ENCODE measurements at places on chromosomes 12 and 14.

DNA sequence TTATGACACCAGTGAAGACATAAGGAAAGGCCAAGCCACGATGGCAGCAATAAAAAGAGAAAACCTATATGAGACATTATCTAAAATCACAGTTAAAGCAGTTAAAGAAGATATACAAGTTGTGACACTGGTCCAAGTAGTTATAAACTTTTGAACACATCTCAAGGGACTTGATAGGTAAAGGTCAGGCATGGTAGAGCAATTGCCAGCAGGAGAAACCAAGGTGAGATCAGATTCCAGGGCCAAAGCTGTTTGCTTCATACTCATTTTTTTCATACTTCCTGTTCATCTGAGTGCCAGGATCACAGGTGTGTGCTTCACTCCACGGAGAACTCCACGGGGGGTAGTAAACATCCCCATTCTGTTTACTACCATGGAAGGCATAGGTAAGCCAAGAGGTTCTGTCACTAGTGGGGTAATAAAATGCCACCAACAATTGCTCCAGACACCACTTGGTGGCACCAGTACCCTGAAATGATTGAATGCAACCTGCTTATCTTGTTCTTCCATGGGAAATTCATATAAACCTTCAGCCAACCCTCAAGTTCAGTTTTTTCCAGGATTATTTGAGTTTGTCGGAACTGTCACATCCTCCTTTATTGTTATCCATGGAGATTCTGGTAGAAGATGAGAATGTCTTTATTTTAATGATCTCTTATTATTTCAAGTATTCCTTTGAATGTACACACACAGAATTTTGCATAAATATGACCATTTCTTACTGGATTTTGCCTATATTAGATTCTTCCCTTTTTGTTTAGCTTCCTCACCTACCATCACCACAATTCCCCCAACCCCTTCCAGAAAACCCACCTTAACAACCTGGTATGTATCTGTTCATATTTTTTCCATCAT lies 59.2 kb upstream of the TSPAN8 start:
- peak; percentile 21 for DNase-seq

DNA sequence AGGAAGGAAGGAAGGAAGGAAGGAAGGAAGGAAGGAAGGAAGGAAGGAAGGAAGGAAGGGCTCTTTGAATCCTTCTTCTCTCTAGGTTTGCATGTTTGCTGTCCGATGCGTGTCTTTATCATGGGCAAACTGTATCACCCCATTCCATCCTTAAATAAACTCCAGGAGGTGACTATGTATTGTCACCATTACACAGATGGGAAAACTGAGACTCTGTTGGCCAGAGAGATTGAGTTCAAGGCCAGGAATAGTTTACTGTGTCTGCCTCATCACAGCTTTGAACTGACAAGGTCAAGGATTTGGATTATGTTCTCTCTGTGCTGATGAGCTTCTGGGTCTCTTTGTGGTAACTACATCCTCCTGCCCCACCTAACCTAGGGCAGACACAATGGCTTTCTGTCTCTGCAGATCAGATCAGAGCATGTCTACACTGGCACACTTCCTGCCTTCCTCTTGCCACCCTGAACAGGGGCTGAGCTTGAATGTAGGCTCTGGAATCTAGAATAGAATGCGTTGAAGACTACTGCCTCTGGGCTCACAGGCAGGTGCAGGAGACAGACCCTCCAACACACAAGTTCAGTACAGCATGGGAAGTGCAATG lies 78.9 kb upstream of the MAP1LC3B2 start:
- DNase-seq: no peak

GRCh38 chr12:40107803-40108620 lies 2.1 kb upstream of the SLC2A13 start:
- DNase-seq: no peak

DNA sequence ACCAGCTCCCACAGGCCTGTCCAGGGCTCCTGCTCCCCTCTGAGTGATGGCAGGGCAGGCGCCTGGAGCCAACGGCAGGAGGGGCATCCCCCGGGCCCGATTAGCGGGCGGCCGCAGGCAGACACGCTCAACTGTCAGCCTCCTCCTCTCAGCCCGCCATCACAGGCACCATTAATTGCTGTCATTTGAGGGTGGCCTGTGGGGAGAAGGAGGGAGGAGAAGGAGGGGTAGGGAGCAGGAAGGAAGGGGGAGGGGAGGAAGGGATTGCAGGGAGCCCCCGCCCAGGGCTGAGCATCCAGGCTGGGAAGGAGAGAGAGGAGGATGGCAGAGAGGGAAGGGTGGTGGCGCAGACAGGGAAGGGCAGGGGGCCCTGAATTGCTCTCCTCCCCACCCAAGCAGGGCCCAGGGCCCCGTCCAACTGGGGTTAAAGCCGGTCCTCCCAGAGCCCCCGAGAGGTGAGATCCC lies 36.1 kb downstream of the NCOR2 start:
- DNase-seq: no peak

DNA sequence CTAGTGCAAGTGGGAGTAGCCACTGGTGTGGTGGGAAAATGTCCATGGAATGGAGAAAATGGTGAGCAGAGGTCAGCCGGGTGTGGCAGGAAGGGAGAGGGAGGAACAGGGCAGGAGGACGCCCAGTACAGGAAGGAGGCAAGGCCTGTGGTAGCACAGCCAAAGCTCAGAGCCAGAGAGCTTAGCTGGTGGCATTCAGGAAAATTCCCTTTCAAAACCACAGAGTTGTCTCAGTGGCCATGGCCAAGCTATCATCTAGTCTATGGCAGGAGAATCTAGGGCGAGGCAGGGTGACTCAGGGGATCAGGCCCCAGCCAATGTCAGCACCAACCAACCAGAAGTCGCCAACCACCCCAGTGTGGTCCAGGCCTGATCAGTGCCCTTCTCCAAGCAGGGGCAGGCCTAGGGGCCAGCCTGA lies 67.7 kb upstream of the DDX11 start:
- DNase-seq: no peak

- no peak for DNase-seq
These were observed 84.0 kb downstream of the ESR2 start for GRCh38 chr14:64210216-64210615.

DNA sequence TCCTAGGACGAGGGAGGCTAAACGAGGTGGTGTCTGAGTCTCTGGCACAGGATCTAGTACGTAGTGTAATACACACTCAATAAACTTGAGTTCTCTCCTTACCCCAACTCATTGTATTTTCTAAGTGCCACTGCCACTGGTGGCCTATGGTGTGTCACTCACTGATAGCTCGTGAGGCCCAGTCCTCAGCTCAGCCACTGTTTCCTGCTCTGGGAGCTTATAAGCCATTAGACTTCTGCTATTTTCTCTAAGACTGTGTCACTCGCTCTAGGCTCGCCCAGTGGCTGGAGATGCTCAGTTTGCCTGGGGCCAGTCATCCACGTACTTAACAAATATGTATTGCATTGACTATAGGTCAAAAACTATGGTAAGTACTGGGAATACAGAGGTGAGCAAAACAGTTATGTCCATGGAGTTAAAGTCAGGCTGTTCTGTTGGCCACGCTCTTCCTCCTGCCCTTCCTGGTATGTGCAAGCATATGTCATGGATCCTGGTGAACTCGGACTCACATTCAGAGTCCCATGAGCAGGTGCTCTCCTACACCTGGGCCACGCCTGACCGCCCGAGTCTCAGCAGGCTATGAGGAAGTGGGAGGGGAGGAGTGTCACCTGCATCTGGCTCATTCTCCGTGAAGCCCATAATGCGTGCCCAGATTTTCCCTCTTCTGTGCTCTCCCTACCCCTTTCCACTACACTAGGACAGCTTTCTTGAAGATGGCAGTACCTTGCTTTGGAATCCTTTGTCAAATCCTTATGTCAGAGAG lies 41.6 kb downstream of the DEGS2 start:
- DNase-seq: peak; percentile 55

GRCh38 chr14:22517117-22517720 lies 71.8 kb downstream of the DAD1 start:
- DNase-seq: no peak

DNA sequence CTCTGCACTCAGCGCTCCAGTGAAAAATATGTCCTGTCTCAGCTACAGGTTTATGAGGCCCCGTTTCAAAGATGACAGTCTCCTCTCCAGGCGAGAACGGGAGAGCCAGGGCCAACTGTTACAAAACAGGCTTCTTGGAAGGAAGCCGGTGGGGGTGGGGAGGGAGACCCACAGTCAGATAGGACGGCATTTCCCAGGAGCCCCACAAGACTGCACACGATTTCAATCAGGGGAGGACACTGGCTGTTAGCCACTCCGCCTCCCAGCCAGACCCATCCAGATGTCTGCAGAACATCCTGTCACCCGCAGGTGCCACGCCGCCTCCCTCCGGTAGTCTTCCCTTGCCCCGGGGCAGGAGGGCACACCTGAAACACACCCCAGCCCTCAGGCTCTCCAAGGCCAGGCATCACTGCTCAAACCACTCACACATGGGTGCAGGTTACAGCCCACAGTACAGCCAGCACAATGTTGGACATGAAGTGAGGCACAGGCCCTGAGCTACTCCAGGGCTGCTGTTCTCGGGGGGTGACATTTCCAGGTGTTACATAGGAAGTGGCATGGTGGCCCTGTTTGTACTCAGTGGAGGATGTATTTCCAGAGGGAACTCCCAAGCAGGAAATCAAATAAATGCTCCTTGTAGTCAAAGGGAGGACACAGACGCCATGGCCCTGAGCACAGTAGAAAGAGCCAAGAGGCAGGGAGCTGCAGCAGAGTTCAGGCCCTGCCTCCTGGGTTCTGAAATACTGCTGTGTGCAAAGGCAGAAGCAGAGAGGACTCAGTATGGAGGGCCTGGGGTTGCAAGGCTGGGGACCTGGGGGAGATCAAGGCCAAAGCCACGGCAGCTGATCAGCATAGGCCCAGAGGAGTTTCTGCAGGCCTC lies 138.1 kb downstream of the BCL11B start:
- DNase-seq: no peak

- no peak for DNase-seq
These were observed 248.7 kb upstream of the PELI2 start for GRCh38 chr14:55869397-55870049.

- no peak for DNase-seq
These were observed 152.5 kb upstream of the TMEM132C start for GRCh38 chr12:128114485-128114884.

GRCh38 chr12:43079476-43079875 lies 472.5 kb downstream of the ADAMTS20 start:
- no peak for DNase-seq

- no peak for DNase-seq
These were observed 1123.0 kb downstream of the VRK1 start for GRCh38 chr14:97920201-97920600.

DNA sequence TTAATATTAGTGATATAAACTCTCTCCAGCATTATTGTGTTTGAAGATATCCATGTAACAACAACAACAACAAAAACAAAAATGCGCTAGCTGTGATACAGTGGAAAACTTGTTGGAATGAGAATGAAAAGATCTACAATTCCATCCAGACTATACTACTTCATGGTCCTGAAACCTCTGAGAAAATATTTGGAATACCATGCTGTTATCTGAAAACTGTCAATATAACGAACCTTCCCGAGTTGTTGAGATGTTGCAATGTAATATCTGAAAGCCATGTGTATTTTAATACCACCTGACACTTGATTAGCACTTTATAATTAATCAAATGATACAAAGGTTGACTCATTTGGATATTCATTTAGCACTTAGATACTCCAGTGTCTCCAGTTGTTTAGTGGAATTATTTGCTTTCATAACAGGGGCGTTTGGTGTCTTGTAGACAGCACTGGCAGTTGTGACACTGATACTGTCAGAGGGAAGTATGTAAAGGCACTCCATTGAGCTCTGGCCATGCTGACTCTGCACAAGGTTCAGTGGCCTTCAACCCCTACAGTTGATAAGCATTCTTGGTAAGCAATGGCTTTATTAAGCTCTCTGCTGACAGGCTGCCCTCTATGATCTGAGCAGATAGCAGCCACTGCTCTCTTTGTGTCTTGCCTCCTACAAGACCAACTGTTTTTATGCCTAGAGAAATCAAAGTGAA lies 447.1 kb upstream of the SEL1L start:
- no peak for DNase-seq

- DNase-seq: no peak
These were observed 54.2 kb downstream of the ITPK1 start for GRCh38 chr14:93061380-93062012.

- DNase-seq: peak; percentile 81
These were observed 29.8 kb downstream of the CALM1 start for GRCh38 chr14:90426663-90427062.

GRCh38 chr14:70780396-70781075 lies 28.8 kb downstream of the MAP3K9 start:
- no peak for DNase-seq

DNA sequence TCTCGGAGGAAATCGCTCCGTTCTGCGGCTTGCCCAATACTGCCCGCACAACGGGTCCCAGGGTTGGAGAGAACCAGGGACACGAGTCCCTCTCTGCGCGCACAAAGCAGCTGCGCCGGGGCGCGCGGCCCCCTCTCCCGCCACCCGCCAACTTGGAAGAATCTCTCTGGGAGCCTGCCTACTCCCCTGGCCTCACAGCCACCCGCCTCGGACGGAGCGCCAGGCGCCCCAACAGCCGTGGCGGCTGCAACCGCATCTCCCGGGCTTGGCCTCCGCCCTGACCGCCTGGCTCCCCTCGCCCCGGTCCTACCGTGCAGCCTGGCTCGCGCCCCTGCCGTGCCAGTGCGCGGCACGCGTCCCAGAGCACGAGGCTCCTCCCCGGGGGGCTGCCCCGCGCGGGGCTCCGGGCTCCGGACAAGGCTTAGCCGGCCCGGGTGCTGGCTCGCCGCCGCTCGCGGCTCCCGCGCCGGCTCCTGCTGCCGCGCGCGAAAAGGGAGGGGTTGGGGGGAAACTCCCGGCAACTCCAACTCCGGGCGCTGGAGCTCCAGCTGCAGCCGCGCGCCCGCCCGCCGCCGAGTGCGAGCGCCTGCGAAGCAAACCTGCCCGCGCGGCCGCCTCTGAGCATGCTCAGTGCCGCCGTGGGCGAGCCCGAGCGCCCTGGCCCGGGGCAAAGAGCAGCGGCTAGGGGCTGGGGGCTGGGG lies at the start of gene STXBP6:
Gene STXBP6 (minus strand): TSS at position 580 of the 701 bp plus-strand sequence. CDS start 75,329 bp downstream, outside the sequence.
- no peak for DNase-seq

DNA sequence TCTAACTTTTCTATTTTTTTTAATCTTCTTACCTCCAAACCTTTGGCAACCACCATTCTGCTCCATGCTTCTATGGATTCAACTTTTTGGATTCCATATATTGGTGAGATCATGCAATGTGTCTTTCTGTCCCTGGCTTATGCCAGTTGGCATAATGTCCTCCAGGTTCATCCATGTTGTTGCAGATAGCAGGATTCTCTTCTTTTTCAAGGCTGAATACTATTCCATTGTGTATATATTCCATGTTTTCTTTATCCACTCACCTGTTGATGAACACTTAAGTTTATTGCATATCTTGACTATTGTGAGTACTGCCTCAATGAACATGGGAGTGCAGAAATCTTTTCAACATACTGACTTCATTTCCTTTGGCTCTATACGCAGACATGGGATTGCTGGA lies 21.2 kb upstream of the SLC38A4 start:
- DNase-seq: no peak

DNA sequence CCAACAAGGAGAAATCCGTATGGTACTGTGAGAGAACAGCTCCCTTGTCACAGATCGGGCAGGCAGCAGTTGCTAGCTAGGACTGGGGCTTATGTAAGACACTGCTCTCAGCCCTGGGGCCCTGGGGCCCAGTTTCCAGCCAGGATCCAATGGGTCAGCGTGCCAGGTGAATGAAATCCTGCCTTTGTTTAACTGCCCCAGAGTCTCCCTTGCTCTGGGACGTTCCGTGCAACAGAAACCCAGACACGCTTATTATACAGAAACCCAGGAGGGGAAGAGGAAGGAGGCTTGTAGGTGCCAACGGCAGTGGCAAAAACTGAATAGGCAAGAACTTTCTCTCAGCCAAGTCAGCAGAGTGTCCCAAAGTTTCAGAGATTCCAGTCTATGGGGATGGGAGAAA lies 110.6 kb downstream of the DIO2 start:
- peak; percentile 18 for DNase-seq

- no peak for DNase-seq
These were observed 32.5 kb upstream of the TC2N start for GRCh38 chr14:91899806-91900205.
